H1 (cell line): ENCODE measurements at places on chromosomes 11 and 22. TPM values are rescaled to one million over a fixed set of nuclear protein-coding genes. Genes with fewer than 3 reads are reported as not detected.

- H3K27ac ChIP-seq = no peak overlapping the region
- H3K4me1 ChIP-seq = no peaks in the 10 kb centered on the region
- no peaks in the 10 kb centered on the region for H3K27me3 ChIP-seq
- H3K4me3 ChIP-seq = no peak overlapping the region
These were observed 40.9 kb downstream of the KIRREL3 start for GRCh38 chr11:126959700-126960099.

- DNase-seq = no peak
- H3K4me1 ChIP-seq = no peaks in the 10 kb centered on the region
- H3K36me3 ChIP-seq = peaks cover 27% of the 10 kb centered on the region
- no peak overlapping the region for H3K4me3 ChIP-seq
- no peak overlapping the region for H3K27ac ChIP-seq
- H3K27me3 ChIP-seq = no peaks in the 10 kb centered on the region
These were observed 6.7 kb upstream of the TRMU start for GRCh38 chr22:46328797-46329196.

- no peaks in the 10 kb centered on the region for H3K27me3 ChIP-seq
- H3K4me1 ChIP-seq = peaks cover 3% of the 10 kb centered on the region; the same call in 1 of the 2 replicates
- H3K36me3 ChIP-seq = no peaks in the 10 kb centered on the region
- no peak for DNase-seq
- no peak overlapping the region for H3K27ac ChIP-seq
These were observed 12.3 kb upstream of the P2RY2 start for GRCh38 chr11:73205661-73206343.

DNA sequence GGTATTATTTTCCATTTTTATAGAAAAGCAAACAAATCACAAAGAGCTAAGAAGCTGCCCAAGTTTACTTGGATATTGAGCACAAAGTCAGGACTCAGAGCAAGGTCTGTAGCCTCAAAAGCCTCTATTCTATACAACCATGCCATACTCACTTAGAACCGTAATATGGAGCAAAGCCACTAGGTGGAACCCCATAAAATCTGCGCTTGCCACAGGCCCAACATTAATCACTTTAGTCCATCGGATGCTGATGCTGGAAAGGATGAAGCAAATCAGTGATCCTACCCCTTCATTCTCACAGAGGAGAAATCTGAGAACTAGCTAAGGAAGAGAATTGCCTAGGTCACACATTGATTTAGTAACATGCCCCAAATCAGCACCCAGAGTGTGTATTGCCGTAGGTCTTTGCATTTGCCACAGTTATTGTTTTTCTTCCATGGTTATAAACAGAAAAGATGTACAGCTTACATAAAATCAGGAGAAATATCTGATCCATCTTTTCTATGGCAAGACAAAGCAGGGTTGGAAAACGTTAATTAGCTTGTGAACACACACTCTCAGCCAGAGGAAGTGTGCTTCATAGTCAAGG, 56.7 kb upstream of the RAB38 start:
- H3K4me3 ChIP-seq = no peak overlapping the region
- no peaks in the 10 kb centered on the region for H3K4me1 ChIP-seq
- H3K27ac ChIP-seq = no peak overlapping the region

GRCh38 chr11:7889985-7890384, 41.1 kb downstream of the OR10A6 start:
- H3K27ac ChIP-seq = no peak overlapping the region
- no peaks in the 10 kb centered on the region for H3K4me1 ChIP-seq
- no peak for DNase-seq
- H3K36me3 ChIP-seq = no peaks in the 10 kb centered on the region
- H3K27me3 ChIP-seq = no peaks in the 10 kb centered on the region

DNA sequence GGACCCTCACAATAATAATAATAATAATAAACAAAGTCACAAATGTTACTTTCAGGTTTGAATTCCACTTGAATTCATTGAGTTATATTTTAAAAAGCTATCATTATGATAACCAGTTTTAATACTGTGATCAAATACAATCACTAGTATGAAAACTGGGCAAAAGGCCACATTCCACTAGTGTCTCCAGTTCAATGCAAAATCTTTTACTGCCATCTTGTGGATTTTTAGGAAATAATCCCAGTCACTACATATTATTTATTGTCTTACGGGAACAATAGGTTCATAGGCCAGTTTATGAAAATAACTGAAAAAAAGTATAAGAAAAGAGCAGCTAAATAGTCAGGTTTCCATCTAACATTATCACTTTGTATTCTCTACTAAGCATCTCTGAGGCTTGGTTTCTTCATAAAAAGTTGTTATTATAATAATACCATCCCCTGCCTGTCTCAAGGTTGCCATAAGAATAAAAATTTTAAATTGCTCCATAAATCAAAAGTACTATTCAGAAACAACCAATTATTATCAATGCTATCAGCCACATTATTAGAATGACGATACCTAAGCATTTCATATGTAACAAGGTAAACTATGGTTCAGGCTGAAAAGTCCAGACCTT, 533.9 kb upstream of the CCDC90B start:
- no peaks in the 10 kb centered on the region for H3K27me3 ChIP-seq
- no peak for DNase-seq
- no peak overlapping the region for H3K4me3 ChIP-seq
- H3K4me1 ChIP-seq = no peaks in the 10 kb centered on the region

- H3K4me1 ChIP-seq = peaks cover 11% of the 10 kb centered on the region
- no peaks in the 10 kb centered on the region for H3K27me3 ChIP-seq
- H3K27ac ChIP-seq = no peak overlapping the region
- H3K36me3 ChIP-seq = peaks cover 14% of the 10 kb centered on the region
These were observed 14.4 kb downstream of the FBLN1 start for GRCh38 chr22:45516923-45517675.

GRCh38 chr11:8828580-8829361, 82.2 kb upstream of the AKIP1 start:
- H3K27ac ChIP-seq = no peak overlapping the region
- no peak overlapping the region for H3K4me3 ChIP-seq
- no peaks in the 10 kb centered on the region for H3K36me3 ChIP-seq
- no peaks in the 10 kb centered on the region for H3K27me3 ChIP-seq

DNA sequence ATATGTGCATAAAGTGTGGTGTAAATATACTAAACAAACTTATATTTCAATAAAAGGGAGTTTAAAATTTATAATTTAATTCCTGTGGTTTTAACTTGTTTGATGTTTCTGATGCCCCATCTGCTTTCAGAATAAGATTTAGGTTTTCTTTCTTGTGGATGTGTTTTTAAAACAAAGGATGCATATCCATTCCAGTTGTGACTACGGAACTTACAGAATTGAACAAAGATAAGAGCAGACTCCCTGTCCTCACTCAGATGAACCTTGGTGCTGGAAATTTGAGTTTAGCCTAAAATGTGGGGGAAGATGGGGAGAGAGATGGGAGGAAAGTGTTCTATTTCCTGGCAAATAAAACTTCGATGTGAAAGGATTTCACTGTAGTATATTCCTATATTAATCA, 2.5 kb downstream of the FJX1 start:
- H3K27me3 ChIP-seq = peaks cover 20% of the 10 kb centered on the region
- H3K4me3 ChIP-seq = peak overlapping the region; percentile 23; the same call in 1 of the 2 replicates
- no peak overlapping the region for H3K27ac ChIP-seq
- no peaks in the 10 kb centered on the region for H3K36me3 ChIP-seq
- peaks cover 6% of the 10 kb centered on the region for H3K4me1 ChIP-seq

DNA sequence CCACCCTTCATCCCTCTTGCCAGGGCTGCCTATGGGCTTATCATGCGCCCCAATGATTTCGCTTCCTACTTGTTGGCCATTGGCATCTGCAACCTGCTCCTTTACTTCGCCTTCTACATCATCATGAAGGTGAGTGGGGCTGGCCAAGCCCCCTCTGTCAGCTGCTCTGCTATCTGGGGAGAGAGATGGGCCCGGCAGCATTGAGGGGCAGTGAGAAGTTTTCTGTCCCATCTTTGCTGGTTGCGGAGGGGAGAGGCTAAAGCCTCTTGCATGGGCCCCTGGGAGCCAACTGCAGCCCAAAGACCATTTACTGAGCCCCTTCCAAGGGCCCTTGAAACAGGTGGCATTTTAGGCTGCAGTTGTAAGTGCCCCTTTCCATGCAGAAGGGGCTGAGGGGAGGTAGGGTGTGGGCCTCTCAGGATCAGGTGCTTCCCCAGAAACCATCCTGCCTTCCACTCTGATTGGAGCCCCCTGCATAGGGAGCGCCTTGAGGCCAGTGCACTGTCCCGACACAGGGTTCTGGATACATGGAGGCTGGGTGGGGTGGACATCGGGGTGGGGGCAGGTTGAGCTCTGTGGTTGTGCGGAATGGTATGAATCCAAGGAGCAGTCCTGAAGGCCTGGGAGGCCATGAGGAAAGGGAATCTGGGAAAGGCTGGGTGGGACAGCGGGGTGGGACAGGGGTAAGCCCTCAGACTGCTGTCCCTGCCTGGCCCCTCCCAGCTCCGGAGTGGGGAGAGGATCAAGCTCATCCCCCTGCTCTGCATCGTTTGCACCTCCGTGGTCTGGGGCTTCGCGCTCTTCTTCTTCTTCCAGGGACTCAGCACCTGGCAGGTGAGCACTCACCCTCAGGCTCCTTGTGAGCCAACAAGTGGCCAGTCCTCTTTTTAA, 5.8 kb upstream of the TAGLN start:
- peaks cover 3% of the 10 kb centered on the region for H3K4me1 ChIP-seq
- H3K36me3 ChIP-seq = peaks cover 3% of the 10 kb centered on the region; the same call in 1 of the 2 replicates
- no peak for DNase-seq
- no peak overlapping the region for H3K27ac ChIP-seq
- H3K27me3 ChIP-seq = no peaks in the 10 kb centered on the region

- H3K27me3 ChIP-seq = no peaks in the 10 kb centered on the region
- H3K27ac ChIP-seq = no peak overlapping the region
- no peak for DNase-seq
These were observed 6.2 kb downstream of the TTLL8 start for GRCh38 chr22:50051930-50052329.

- H3K36me3 ChIP-seq = no peaks in the 10 kb centered on the region
- no peak for DNase-seq
- peaks cover 23% of the 10 kb centered on the region for H3K4me1 ChIP-seq
- no peaks in the 10 kb centered on the region for H3K27me3 ChIP-seq
These were observed 10.8 kb downstream of the LIF start for GRCh38 chr22:30235687-30236170.

GRCh38 chr11:69027704-69028372, 14.8 kb upstream of the MRGPRF start:
- H3K4me1 ChIP-seq = no peaks in the 10 kb centered on the region
- no peaks in the 10 kb centered on the region for H3K27me3 ChIP-seq
- no peak overlapping the region for H3K4me3 ChIP-seq

GRCh38 chr11:128412847-128413791, 174.2 kb downstream of the ETS1 start:
- no peak overlapping the region for H3K4me3 ChIP-seq
- no peaks in the 10 kb centered on the region for H3K27me3 ChIP-seq
- DNase-seq = no peak

DNA sequence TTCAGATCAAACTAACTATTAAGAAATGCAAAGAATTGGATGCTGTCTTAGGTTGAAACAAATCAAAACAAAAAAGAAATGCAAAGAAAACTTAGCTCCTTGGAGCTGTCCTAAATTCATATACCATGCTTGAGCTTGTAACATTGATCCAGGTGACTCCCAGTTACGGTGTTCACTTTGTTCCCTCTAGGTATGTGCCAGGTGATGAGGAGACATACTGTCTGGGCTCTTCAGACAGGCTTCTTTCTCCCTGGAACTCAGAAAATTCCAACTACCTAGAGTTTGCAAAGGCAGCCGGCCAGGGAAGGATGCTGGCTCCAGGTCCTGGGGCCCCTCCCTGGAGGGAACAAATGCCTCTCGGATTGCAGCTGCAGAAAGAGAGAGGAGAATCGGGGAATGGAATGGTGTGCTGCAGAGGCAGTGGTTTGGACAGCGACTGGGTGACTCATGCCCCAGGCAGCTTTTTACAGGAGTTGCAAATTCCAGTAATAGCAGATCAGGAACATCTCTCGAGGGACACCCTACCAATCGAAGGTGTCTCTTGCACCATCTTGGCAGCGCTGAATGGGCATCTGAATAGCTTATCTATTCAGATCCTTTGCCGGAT, 12.3 kb upstream of the ASPHD2 start:
- H3K4me3 ChIP-seq = no peak overlapping the region
- H3K27me3 ChIP-seq = no peaks in the 10 kb centered on the region
- DNase-seq = peak; percentile 54
- H3K27ac ChIP-seq = no peak overlapping the region

The TECTA gene
- total RNA-seq = 0.77 and 1.0 TPM in 2 replicates

The GLYATL1 gene
- 10.7 and 11.5 TPM in 2 replicates for total RNA-seq

The SPON1 gene
- total RNA-seq = 4.3 and 5.4 TPM in 2 replicates

The OR52E5 gene
- not detected in 2 replicates for total RNA-seq

The MSANTD4 gene
- 21.9 and 23.0 TPM in 2 replicates for total RNA-seq

The CCDC81 gene
- total RNA-seq = 0.58 and 1.4 TPM in 2 replicates
